ENCODE measurements at places on chromosomes 12 and 14.

GRCh38 chr12:86331012-86331411 is 74.8 kb upstream of the MGAT4C start:
- no peak for DNase-seq

DNA sequence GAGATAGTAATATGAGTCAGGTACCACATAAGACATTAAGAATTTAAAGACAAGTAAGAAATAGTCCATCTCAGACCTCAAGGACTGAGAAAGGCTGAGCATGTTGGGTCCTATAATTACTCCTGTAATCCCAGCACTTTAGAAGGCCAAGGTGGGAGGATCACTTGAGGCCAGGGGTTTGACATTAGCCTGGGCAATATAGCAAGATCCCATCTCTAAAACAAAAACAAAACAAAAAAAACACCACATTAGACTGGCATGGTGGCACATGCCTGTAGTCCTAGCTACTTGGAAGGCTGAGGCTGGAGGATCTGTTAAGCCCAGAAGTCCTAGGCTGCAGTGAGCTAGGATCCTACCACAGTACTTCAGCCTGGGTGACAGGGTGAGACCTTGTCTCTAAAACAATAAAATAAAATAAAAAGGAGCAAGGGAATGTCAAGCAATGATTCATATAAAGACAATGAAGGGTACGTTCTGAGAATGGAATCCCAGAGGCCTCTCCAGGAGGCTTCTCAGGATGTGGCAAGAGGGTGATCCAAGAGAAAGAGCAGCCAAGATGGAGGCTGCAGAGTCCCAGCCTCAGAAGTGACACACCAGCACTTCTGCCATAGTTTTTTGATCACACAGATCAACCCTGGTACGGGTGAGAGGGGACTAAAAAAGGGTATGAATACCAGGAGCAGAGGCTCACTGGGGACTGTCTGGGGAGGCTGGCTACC is 206.4 kb downstream of the CRADD start:
- DNase-seq: no peak

- DNase-seq: no peak
These were observed 38.7 kb upstream of the LYZ start for GRCh38 chr12:69309461-69309860.

DNA sequence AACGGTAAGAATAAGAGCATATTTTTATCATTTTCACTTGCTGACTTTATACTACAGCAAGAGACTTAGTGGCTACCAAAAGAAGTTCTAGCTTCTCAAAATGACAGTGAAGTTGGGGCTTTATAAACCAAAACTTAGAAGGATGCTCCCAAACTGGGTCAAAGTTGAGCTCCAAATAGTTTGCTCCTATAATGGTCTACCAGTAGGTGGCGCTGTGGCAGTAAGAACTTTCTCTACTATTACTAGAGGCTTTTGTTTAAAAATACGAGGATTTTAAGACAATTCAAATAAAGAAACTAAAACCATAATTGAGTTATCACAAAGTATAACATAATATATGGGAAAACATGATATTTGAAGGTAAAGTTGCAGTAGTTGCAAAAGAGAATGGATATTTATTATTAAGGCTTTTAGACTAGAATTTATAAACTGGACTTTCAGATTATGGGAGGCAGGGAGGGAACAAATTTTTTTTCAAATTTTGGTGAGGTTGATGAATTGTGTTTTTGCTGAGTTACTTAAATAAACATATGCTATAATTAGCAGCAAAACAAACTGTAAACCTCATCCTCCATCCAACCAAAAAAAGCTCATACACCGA is 75.0 kb downstream of the TGFB3 start:
- DNase-seq: peak; percentile 12

DNA sequence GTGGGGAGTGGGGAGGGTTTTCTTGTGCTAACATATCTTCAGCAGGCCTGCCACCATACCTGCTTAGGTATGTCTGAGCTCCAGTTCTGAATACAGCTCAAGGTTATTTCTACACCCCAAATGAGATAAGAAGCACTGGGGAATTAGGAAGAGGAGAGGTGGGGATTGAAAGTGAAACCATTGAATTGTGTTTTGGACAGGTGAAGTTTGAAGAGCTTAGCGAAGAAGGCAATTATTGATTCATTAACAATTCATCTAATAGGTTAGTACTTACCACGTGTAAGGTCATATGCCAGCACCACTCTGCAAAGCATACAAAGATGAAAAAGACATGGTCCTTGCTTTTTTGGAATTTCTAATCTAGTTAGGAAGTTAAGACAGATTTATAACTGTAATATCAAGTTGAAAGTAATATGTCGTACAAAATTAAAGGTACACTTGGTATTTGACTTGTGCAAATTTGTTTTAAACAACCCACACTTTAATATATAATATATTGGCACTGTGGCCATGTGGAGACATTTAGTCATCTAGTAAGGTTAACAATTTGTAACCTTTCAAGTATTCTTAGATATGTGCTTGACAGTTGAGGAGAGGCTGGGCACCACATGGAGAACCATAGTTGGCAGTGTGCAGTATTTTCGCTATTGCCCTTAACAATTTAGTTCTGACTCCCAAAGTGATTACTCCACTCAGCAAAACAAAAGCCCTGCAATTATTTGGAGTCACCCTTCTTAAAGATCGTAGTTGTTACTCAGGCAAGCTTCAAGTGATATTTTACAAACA is 3.6 kb downstream of the SMCO3 start:
- no peak for DNase-seq

DNA sequence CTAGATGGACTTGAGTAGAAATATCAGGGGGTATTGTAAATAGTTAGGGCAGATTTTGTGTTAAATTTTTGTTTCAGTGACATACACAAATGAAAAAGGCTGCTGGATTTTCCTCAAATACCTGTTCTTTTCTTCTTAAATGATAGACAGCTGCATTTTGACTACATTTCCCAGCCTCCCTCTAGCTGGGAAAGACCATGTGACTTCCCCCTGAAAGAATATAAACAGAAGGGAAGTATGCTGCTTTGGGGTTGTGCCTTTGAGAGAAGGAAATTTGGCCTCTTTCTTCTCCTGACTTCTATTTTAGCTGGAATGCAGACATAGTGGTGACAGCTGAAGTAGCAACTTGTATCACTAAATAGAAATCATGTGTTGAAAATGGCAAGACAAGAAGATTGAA is 476.1 kb upstream of the SYT1 start:
- no peak for DNase-seq

GRCh38 chr14:53743371-53743770 is 213.3 kb downstream of the BMP4 start:
- DNase-seq: no peak

All from HuH-7.5 (cell line).